ENCODE measurements at places on chromosomes 6 and 20.

GRCh38 chr6:76035713-76036112 lies 36.7 kb downstream of the IMPG1 start:
- no peak for DNase-seq

DNA sequence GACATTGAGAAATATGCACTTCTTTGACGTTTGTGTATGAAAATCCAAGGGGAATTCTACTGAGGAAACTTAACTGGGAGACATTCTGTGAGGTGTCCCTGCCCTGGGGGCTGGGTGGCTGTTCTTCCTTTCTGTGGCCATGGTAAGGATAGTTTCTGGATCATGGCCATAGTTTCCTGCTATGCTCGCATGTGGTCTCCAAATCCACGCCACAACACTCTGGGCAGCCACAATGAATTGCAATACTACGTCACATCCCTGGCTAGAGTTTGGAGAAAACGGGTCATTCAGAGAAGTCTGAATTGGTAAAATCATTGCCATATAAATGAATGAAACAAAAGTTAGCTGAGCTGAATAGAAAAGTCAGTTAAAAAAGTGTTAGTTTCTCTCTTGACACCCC lies 230.6 kb downstream of the UTRN start:
- DNase-seq, result peak; percentile 28

- no peak for DNase-seq
Measured at GRCh38 chr6:107115695-107116327, 496 bp upstream of the BEND3 start.

DNA sequence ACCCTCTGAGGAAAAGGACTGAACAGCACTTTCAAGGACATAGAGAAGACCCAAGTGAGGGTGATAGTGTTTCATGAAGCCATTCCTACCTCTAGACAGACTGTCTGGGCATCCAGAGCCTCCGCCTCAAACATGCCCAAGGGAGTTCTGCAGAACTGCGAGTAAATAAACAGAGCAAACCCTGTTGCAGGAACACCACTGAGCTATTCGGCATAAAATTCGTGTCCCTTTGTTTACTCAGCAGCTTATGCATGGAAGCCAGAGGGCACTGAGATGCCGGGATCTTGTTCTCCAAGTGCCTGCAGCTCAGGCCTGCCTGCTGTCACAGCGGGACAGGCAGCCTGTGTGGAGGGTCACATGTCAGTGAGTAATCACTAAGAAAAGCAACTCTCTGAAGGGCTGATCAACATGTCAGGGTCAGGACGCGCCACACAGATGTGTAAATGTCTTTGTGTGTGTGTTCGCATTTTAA lies 164.9 kb upstream of the HEY2 start:
- peak; percentile 37 for DNase-seq

DNA sequence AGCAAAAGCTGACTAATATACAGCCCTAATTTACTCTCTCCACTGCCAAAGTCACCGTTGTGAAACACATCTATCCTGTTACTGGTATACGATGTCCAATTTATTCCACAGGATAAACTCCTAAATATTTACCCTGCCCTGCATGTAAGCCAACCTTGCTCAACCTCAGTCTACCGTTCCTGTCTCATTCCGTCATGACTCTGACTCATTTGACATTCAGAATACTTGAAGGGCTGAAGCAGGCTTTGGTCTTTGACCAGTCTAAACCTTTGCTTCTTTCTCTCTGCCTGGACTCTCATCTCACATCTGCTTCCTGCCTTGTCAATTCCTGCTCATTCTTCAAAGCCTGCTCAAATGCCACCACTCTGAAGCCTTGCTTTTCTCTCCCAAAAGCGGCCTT lies 157.5 kb downstream of the SCP2D1 start:
- no peak for DNase-seq

DNA sequence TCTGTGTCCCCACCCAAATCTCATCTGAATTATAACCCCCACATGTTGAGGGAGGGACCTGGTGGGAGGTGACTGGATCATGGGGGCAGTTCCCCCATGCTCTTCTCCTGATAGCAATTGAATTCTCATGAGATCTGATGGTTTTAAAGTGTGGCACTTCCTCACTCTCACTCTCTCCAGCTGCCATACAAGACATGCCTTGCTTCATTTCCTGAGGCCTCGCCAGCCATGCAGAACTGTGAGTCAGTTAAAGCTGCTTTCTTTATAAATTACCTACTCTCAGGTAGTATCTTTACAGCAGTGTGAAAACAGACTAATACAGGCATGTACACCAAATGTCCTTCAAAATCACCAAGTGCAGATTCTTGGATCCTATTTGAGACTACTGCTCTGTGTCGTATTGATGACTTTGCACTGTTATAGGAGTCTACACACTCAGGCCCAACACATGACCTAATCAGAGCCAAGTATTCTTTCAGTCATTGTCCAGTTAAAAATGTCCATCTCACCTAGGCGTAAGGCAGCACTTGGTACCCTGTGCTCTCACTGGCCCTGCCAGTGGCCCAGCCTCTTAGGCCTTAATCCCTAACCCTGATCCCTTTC lies 52.8 kb upstream of the UST start:
- no peak for DNase-seq

DNA sequence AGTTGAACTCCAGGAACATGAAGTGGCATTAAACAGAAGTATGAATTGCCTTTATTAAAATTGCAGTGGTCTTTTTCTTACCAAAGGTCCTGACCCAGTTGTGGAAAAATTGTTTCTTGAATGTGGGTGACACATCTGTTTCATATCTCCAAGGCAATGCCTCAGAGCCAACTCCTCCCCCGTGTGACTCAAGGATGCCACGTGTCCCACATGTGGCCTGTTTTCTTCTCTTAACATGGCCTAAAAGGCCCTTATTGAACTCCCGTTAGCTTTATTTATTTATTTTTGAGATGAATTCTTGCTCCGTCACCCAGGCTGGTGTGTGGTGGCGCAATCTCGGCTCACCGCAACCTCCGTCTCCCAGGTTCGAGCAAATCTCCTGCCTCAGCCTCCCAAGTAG lies 128.4 kb upstream of the ESR1 start:
- DNase-seq, result no peak

- DNase-seq, result no peak
Measured at GRCh38 chr6:96015518-96016333, at the start of gene FUT9. Gene FUT9, plus strand, starts transcription at chr6:96015974. Its CDS starts 187,182 bp downstream, at chr6:96203156.

- no peak for DNase-seq
Measured at GRCh38 chr20:58688840-58689239, 3.8 kb upstream of the NPEPL1 start.

GRCh38 chr6:37938909-37939308 lies 119.4 kb downstream of the ZFAND3 start:
- DNase-seq, result no peak

GRCh38 chr6:17047889-17048288 lies 54.0 kb upstream of the STMND1 start:
- DNase-seq, result no peak

DNA sequence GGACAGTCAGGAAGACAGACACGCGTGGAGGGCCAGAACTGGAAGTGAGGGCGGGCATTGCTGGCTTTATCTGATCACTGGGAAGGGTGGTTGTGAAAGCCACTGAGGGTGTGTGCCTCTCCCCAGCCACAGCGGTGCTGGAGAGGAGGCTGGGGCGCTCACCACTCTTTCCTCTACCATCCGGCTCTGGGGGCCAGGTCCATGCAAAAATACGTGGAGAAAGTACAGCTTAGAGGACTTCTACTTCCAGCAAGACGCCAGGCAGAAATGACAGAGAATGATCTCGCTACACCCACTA lies 148.8 kb upstream of the RPS6KA2 start:
- no peak for DNase-seq

- no peak for DNase-seq
Measured at GRCh38 chr6:7156643-7157278, 49.0 kb downstream of the RREB1 start.
